Stimulated activated CD4-positive, alpha-beta T cell treated with anti-CD3 and anti-CD28 coated beads, Interleukin-4, amount 100 ng/mL, for 24 hours (primary cell): ENCODE measurements at places on chromosomes 2 and 18.

DNA sequence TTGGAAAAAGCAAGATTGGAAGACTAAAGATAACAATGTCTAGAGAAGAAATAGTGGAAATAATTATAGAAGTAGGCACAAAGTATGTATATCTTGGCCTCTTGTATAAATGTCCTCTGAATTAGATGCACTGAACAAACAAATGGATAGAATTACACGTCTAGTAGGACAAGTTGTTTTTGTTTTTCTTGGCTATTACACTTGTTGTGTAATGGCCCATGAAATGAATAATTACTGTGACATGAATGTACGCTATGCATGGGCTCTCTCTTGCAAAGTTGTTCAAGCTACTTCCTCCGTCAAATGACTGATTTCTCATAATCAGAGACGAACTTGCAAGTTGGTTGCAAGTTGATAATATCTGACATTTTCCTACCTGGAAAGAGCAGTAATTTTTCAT lies 126.2 kb downstream of the PDE1A start:
- DNase-seq, result no peak

- DNase-seq, result no peak
Observed at GRCh38 chr2:41916177-41916576, 131.6 kb upstream of the PKDCC start.

DNA sequence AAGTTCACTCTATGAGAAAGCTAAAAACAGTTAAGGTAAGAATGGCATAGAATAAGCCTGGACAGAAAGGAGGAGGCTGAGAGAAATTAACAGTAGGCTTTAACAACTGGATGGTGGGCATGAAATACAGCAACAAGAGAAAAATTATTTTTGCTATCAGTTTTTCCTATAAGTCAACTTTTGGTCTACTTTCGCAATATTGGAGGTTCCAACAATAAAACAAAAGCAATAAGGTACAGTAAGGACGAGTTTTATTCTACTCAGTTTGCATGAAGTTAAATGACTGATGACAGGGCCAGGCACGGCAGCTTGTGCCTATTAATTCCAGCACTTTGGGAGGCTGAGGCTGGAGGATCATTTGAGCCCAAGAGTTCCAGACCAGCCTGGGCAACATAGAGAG lies 17.3 kb downstream of the RAB1A start:
- DNase-seq, result no peak

DNA sequence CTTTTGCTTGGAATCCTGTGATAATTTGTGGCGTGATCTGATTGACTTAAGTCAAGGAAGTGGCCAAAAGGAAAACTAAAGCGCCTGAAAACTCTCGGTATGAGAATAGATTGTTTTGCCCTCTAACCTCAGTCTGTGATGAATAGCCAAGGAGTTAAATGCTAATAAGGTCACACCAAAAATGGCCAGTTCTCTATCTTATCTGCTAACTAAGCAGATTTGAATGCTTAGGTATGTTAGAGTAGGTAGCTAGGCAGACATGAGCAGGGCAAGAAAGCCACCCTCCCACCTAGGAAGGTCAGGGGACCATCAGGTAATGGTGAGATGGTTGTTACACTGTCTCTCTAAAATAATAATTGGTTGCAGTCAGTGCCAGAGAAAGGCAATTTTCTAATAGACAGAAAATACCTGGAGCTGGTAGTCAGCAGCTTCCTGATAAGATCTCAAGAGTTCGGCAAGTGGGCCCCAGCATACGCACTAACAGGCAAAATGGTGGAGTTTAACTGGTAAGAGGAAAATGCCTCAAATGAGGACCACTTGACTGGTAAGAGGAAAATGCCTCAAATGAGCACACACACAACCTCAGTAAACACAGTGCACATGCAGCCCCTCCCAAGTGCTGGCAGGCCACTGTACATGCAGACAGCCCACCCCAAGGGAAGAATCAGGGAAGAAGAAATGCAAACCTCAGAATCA lies 468.4 kb downstream of the MBD2 start:
- no peak for DNase-seq

- no peak for DNase-seq
Observed at GRCh38 chr2:4356109-4356508, 652.7 kb downstream of the DCDC2C start.

GRCh38 chr2:30147196-30147714 lies 448 bp downstream of the YPEL5 start:
- DNase-seq, result no peak

GRCh38 chr2:147398996-147399395 lies 445.8 kb upstream of the ACVR2A start:
- no peak for DNase-seq
